ENCODE measurements at places on chromosomes 11 and 22.
A peak's percentile ranks its signal among the peaks of the same experiment; 100 is the strongest.

DNA sequence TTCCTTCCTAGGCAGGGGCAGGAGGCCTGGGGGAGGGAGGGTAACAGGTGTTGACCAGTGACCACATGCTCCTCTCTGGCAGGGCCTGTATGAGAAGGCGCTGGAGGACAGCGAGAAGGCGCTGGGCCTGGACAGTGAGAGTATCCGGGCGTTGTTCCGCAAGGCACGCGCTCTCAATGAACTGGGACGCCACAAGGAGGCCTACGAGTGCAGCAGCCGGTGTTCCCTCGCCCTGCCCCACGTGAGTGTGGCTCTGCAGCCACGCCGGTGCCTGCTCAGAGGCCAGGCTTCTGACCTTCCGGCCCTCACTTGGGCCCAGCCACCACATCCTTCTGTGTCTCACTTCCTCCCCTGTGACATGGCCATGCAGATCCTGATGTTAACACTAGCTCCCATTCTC lies 25.8 kb downstream of the ZC3H7B start:
- DNase-seq, result no peak

GRCh38 chr11:30596832-30597231 lies 10.7 kb upstream of the MPPED2 start:
- DNase-seq, result no peak

DNA sequence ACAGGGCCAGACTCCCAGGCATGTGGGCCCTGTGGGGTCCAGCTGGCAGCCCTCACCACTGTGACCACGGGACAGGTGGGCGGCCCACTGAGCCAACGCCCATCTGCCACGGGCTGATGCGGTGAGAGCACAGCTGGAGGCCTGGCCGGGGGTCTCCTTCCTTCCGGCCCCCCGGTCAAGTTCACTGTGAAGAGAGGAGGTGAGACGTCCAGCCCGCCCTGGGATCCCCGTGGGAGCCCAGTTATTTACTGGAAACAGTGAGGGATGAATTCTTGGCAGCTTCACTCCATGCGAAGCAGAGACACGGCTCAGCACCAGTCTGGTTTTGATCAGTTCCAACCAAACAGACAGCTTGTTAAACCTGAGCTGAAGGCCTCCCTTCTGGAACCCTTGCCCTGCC lies 38.7 kb downstream of the WNT11 start:
- DNase-seq, result no peak

DNA sequence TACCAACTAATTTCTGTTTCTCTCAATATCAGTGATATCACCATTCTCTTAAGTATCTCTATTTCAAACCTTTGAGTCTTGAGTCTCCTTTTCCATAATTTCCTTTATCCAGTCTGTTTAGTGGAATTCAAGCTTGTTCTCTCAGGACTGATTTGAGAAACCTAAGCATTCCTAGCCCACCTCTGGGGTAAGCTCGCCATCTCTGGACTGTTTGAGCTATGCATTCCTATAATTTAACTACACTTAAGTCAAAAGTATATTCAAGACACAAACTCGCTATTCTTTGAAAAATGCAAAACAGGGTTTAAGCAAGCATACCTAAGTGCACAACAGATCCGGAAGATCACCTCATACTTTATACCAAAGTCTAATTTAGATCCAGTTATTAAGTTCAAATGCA lies 2.1 kb upstream of the DLAT start:
- DNase-seq, result no peak

GRCh38 chr11:1829039-1829820 lies 5.6 kb upstream of the SYT8 start:
- DNase-seq, result peak; percentile 58

All from Caki2 (cell line).